ENCODE measurements at places on chromosomes 13 and 19.
A peak's percentile ranks its signal among the peaks of the same experiment; 100 is the strongest.

- H3K4me3 ChIP-seq: peak overlapping the region; percentile 69
- H3K27me3 ChIP-seq: peaks cover 6% of the 10 kb centered on the region
- DNase-seq: no peak
- peaks cover 13% of the 10 kb centered on the region for H3K4me1 ChIP-seq
Observed at GRCh38 chr19:12052091-12052496, 667 bp downstream of the ZNF878 start.

DNA sequence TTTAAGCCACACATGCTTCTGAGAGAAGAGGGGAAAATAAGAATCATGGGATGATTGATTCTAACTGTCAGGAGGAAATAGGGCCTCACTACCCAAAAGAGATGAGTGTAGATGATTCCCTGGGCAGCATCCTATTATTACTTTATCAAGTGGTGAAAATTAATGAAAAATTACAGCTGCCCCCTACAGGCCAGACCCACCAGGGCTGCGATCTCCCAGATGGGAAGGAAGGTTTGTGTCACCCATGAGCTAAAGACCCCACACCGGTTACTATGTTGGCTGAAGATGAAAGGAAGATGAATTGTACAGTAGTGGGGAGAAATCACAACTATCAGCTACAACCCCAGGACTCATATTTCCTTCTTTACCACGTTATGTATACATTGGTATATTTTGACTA lies 49.5 kb downstream of the RFC3 start:
- peaks cover 3% of the 10 kb centered on the region for H3K36me3 ChIP-seq
- no peak overlapping the region for H3K27ac ChIP-seq
- no peak overlapping the region for H3K4me3 ChIP-seq
- no peaks in the 10 kb centered on the region for H3K4me1 ChIP-seq

- H3K27ac ChIP-seq: peak overlapping the region; percentile 77
- H3K4me1 ChIP-seq: peaks cover 48% of the 10 kb centered on the region
- peaks cover 39% of the 10 kb centered on the region for H3K36me3 ChIP-seq
Observed at GRCh38 chr19:4059891-4060620, 6.6 kb downstream of the ZBTB7A start.

DNA sequence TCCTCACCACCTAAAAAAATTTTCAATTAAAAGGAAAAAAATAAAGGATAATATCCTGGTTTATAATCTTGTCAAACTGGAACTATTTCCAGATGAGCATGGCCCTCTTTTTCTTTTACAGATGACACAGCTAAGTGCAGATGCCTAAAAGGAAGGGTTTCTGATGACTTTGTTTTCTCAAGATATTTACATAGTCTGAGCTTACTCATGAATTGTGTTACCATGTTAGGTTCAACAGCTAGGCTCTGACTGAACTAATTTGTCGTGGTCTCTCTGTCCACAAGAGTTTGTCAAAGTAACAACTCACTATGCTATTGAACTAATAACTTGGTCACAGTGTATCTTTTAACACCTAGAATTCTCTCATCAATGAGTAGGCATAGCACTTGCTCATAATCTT lies 780.8 kb downstream of the GPC5 start:
- H3K36me3 ChIP-seq: no peaks in the 10 kb centered on the region
- no peak overlapping the region for H3K4me3 ChIP-seq
- H3K27me3 ChIP-seq: no peaks in the 10 kb centered on the region
- no peak overlapping the region for H3K27ac ChIP-seq
- DNase-seq: no peak
- no peaks in the 10 kb centered on the region for H3K4me1 ChIP-seq

DNA sequence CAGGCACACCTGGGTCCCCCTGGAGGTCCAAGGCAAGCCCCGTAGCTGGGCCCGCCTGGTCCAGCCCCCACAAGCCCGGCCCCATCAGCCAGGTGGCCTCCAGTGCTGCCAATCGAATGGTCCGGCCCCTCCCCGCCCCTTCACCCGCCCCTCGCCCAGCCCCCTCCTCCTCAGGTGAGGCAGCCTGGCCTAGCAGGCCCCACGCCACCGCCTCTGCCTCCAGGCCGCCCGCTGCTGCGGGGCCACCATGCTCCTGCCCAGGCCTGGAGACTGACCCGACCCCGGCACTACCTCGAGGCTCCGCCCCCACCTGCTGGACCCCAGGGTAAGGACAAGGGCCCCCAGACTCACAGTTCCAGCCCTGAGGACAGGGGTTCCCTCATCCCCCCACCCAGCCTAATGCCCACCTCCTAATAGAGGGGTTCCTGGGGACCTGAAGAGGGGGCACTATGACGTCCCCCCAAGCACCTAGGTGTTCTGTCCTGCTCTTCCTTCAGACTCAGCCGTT lies at the start of gene HPN:
HPN (plus strand) TSS at position 174 of the 508 bp plus-strand sequence. CDS start 786 bp downstream, outside the sequence.
- H3K27me3 ChIP-seq: peaks cover 9% of the 10 kb centered on the region
- no peak within 1 kb of the TSS for H3K27ac ChIP-seq
- peak within 1 kb of the TSS; percentile 24 for H3K4me3 ChIP-seq
- DNase-seq: no peak
- H3K36me3 ChIP-seq: no peaks in the 10 kb centered on the region

DNA sequence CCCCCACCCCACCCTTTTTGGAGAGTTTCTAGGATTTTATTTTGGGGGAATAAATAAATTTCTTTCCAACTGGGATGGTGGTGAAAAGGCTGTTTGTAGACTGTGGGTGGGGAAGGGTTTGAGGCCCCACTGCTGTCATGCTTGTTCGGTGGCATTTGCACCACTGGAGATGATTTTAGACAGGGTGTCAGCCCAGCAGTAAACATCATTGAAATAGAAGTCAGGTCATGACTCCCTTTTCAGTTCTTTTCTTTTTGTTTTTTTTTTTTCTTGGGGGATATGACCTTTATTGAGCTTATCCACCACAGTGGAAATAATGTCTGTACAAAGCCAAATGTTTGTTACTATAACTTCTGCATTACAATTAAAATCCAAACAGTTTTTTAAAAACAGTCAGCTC lies 14.1 kb downstream of the UBAC2 start:
- no peaks in the 10 kb centered on the region for H3K27me3 ChIP-seq
- H3K27ac ChIP-seq: peak overlapping the region; percentile 83
- H3K36me3 ChIP-seq: peaks cover 17% of the 10 kb centered on the region
- no peak for DNase-seq
- peak overlapping the region; percentile 67 for H3K4me3 ChIP-seq
- H3K4me1 ChIP-seq: peaks cover 57% of the 10 kb centered on the region

- peaks cover 38% of the 10 kb centered on the region for H3K4me1 ChIP-seq
- peaks cover 13% of the 10 kb centered on the region for H3K36me3 ChIP-seq
- H3K4me3 ChIP-seq: peak overlapping the region; percentile 56
- H3K27me3 ChIP-seq: peaks cover 16% of the 10 kb centered on the region
Observed at GRCh38 chr19:11382898-11383705, 1.0 kb downstream of the EPOR start.

DNA sequence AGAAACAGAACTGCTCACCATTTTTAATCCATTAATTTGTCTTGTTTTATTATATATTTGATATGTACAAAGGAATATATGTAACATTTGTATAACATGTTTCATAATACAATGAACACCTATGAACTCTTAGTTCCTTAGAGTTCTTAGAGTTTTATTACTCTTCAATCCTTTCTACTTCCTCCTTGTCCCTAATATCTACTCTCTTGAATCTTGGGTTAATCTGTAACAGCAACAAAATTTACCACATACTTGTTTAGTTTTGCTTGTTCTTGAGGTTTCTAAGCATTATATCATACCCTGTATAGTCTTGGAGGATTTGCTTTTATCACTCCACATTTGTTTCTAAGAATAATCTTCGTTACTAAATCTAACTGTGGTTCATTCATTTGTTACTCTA lies 151.4 kb downstream of the PDS5B start:
- peaks cover 17% of the 10 kb centered on the region for H3K36me3 ChIP-seq
- peaks cover 26% of the 10 kb centered on the region for H3K4me1 ChIP-seq
- no peak for DNase-seq
- H3K27me3 ChIP-seq: no peaks in the 10 kb centered on the region

DNA sequence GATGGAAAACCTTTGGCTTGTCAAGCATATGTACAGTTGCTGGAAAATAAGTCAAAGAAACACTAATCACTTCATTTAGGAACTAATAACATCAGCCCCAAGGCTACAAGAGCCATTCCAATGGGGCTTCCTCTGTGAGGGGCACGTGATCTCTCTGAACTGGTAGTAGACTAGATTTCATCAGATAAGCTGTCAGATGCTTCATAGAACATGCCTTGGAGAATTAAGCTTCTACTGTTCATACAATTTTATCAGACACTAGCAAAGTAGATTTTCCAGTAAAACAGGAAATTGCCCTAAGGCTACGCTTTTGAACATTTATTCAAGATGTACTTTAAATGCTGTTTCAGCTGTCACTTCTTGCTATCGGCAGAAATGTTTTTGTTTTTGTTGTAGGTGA lies 107.8 kb downstream of the EDNRB start:
- no peaks in the 10 kb centered on the region for H3K4me1 ChIP-seq
- peaks cover 10% of the 10 kb centered on the region for H3K27me3 ChIP-seq
- H3K36me3 ChIP-seq: no peaks in the 10 kb centered on the region
- no peak overlapping the region for H3K4me3 ChIP-seq

DNA sequence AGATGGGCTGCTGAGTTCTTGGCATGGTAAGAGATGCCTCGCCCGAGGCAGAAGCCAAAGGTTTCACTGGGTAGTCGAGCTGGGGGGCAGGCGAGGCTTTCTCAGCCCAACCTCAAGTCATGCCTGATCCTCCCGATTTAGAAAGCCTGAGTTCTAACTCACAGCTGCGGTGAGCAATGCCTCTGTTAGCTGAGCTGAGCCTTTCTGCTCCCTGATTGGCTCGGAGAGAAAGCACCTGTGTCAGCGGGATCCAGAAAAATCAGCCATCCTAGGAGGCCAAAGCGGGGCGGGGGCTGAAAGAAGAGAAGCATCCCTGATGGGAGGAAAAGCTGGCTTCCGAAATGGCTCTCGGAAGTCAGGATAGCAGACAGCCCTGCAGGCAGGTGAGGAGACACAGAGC lies 44.7 kb downstream of the CACNA1A start:
- no peaks in the 10 kb centered on the region for H3K4me1 ChIP-seq

- H3K27me3 ChIP-seq: peaks cover 11% of the 10 kb centered on the region
- no peak for DNase-seq
- H3K36me3 ChIP-seq: no peaks in the 10 kb centered on the region
- H3K4me3 ChIP-seq: no peak overlapping the region
- H3K4me1 ChIP-seq: peaks cover 2% of the 10 kb centered on the region
Observed at GRCh38 chr19:4740092-4740491, 16.4 kb upstream of the DPP9 start.

DNA sequence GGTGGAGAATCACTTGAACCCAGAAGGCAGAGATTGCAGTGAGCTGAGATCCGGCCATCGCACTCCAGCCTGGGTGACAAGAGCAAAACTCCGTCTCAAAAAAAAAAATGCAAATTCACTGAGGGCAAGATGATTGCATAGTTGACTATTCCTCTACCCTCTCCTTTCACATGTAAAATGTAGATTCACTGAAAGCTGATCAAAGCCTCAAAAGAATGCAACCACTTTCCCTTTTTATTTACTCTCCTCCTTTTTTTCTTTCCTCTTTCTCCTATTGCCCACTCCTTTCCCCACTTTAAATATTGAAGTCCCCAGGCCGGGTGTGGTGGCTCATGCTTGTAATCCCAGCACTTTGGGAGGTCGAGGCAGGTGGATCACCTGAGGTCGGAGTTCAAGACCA lies 6.3 kb downstream of the TEX101 start:
- H3K27me3 ChIP-seq: peaks cover 6% of the 10 kb centered on the region
- peaks cover 4% of the 10 kb centered on the region for H3K4me1 ChIP-seq
- no peak overlapping the region for H3K27ac ChIP-seq

Data from activated CD4-positive, alpha-beta memory T cell treated with anti-CD3 and anti-CD28 coated beads, Interleukin-2, amount 10 ng/mL, durations not matched to agents 7 days and 5 days (primary cell).